ENCODE measurements at places on chromosomes 5 and 9.
A peak's percentile ranks its signal among the peaks of the same experiment; 100 is the strongest.

GRCh38 chr9:30851600-30851999 is 1532.8 kb upstream of the ACO1 start:
- no peak for DNase-seq

DNA sequence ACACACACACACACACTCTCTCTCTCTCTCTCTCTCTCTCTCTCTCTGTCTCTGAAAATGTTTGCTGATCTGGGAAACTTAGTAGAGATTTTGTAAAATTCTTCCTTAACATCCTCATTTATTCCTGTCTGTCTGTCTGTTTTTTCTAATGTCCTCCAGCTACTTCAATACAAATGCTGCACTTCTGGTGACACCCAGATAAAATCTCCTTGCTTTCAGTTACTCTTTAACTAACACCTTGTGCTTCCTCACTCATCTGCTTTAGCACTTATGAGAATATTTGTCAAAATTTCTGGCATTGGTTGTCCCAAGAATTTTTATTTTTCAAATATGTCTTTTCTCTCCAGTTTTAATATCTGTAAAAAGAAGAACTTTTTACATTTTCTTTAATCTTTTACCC is 35.0 kb upstream of the ARRDC3 start:
- no peak for DNase-seq

DNA sequence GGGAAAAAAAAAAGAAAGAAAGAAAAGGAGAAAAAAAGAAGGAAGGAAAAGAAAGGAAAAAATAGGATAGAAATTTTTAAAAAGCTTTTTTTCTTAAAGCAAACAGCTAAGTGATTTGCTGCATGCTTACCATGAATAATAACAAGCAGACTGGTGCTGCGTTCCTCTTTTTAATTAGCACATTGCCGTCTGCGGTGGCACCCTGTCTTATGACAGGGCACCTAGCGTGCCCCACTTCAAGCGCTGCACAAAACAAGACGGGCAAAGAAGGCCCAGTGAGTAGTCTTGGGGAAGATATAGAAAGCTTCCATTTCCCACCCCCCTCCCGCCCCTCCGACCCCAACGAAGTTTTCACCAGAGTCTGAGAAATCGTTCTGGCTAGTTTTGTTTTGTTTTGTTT is 513.9 kb downstream of the ZNF608 start:
- DNase-seq, result no peak

DNA sequence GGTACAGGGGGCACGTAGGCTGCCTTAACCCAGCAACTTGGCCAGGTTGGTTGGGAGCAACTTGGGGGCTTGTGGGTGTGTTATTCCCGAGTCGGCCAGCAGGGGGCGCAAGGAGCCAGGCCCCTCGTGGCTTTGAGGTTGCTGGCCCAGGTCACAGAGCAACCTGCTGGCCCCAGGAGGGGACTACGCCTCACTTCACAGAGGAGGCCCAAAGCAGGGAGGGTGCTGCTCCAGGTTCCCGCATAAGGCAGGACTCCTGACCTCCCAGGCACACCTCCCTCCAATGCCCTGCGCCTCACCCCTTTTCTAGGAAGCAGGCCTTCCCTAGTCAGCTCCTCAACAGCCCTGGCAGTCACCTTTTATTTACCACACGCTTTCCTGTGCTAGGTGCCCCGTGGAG is 18.1 kb downstream of the KYAT1 start:
- DNase-seq, result peak; percentile 44

DNA sequence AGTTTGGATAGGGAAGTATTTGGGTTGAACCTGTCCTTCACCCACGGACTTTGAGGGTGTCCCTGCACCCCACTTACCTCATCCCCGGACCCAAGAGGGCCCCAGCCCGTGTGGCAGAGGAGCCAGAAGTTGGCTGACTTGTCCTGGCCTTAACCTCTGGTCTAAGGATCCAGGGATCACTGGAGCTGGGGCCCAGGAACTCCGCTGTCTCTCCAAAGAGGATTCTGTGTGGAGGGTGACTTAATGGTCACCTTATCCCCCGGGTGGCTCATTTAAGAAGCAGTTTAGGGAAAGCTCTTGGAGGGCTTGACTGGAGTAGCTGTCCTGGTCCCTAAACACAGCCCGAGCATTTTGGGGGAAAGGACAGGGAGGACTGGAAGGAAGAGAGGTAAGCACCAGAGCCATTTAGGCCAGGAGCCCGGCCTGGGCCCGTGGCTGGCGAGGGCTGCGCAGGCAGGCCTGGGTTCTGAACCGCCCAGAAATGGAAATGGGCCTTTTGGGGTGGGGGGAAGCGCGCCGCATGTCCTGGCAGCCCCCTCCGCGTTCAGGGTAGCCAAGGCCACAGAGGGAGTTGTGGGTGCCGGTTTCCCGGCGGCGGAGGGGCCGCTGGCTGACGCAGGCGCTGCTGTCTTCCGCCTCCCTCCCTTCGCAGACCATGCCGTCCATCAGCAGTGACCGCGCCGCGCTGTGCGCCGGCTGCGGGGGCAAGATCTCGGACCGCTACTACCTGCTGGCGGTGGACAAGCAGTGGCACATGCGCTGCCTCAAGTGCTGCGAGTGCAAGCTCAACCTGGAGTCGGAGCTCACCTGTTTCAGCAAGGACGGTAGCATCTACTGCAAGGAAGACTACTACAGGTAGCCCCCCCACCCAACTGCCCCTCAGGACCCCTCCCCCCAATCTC is 2.0 kb downstream of the LHX2 start:
- DNase-seq, result no peak

DNA sequence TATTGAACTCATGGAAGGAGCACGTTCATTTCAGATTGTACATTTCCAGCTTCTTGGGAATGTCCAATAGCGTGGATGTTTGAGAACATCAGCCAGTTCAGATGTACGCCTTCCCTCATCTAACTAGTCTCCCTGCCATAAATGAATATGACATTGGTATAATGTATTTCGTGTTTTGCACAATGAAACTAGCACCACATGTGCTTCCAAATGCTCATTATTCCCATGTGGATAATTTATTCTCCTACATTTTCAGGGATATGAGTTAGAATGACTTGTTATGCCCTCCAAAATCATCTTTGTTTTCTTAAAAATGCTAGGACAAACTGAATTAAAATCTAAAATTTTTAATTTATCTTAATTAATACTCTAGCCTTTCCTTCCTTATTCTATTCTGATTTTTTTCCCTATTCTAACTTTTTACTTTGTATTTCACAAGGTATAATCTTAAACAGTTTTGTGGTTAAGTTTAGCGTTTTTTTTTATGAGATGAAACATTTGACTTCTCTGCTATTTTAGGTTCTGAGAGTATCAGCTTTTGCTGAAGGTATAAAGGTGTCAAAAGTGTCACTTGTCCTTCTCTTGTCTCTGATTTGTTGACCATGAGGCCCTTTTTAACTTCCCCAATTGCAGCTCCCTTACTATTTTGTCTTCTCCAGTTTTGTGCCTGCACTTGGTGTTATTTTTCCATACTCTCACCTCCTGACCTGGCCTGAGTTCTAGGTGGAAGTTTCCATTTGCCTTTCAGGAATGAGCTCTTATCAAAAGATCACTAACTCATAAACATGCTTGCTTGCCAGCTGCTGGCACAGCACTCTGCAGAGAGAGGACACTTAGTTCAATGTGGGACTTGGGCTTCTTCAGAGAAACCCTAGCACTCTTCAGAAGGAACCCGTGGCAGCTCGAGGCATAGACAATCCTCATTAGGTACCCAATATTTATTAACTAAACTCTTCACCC is 106.8 kb downstream of the FRMD3 start:
- DNase-seq, result no peak

- DNase-seq, result no peak
These were observed 111.0 kb downstream of the KLHL3 start for GRCh38 chr5:137624786-137625349.

DNA sequence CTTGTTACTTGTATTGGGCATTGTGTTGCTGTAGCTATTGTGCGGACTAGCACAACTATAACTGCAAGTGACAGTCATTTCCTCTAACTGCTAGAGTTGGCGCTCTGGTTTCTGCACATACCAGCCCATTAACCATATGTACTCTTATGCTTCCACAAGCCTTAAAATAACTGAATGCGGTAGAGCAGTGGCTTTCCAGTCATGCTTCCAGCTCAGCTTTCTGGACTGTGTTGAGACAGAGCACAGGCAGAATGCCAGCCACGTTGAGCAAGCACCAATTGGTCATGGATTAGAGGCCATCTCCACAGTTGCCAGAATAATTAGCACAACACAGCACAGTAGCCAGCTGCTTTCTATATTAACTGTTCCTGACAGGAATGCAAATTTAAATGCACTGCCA is 12.2 kb downstream of the INVS start:
- DNase-seq, result peak; percentile 98

- DNase-seq, result no peak
These were observed 148.6 kb downstream of the DOCK8 start for GRCh38 chr9:363274-363612.

DNA sequence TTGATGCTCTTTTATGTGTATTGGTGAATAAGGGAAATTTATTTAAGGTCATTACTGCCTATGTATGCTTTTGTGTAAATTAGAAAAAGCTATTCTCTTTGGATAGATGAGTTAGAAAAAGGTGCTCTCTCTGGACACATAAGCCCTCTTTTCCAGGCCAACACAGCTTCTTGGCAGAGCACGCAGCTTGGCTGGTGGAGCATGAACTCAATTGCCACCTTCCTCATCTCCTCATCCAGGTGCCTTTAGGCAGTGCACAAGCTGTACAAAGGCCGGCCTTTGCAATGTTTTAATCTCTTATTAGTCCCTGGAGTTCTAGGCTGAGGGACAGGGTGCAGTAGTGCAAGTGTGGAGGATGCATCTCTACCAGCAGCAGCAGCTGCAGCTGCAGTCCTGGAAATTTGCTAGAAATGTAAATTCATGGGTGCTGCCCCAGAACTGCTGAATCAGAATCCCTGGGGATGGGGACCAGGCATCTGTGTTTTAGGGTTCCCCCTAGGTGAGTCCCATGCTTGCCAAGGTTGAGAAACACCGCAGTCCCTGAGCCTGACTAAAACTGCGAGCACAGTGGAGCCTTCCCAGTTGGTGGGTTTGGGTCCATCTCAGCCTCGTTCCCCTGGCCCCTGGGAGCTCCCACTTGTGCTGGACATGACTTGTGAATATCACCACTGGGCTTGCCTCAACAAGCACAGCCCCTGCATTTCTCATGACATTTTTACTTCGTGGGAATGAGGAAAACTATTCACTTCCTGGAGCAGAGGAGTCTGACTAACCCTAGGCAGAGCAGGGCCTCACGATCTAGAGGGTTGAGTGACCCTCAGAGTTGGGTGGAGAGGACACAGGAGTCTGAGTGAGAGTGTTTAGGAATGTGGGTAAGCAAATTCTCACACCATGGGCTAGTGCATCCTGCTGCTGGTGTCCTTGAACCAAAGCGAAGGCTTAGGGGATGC is 272.3 kb downstream of the ZSWIM6 start:
- peak; percentile 11 for DNase-seq

- no peak for DNase-seq
These were observed 430.4 kb downstream of the CAAP1 start for GRCh38 chr9:26462213-26462612.

GRCh38 chr5:178630475-178630930 is 3.7 kb upstream of the CLK4 start:
- peak; percentile 60 for DNase-seq

GRCh38 chr9:28439688-28440087 is 866.4 kb upstream of the C9orf72 start:
- DNase-seq, result no peak

- no peak for DNase-seq
These were observed 376.0 kb upstream of the IRX2 start for GRCh38 chr5:3127423-3127911.

DNA sequence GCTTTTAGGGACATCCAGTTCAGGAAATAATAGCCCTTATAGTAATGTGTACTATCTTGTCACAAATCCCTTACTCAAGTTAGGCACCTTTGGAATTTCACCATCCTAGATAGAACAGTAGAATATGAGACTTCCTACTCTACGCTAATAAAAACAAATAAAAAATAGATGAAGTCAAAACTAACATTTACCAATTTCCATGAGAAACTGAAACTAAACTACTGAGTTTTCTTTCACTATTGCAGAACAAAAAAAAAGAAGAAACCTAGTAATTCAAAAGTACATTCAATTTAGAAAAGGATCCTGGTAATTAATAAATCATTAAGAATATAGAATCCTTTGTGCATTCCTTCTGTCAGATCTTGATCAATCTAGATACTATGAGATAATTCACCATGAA is 14.0 kb downstream of the STARD4 start:
- peak; percentile 20 for DNase-seq

- no peak for DNase-seq
These were observed 39.4 kb downstream of the CTNNAL1 start for GRCh38 chr9:108973895-108974294.

- DNase-seq, result no peak
These were observed 467.3 kb upstream of the PIK3R1 start for GRCh38 chr5:67748165-67748690.

- no peak for DNase-seq
These were observed 54.6 kb upstream of the CLINT1 start for GRCh38 chr5:157913575-157913974.

DNA sequence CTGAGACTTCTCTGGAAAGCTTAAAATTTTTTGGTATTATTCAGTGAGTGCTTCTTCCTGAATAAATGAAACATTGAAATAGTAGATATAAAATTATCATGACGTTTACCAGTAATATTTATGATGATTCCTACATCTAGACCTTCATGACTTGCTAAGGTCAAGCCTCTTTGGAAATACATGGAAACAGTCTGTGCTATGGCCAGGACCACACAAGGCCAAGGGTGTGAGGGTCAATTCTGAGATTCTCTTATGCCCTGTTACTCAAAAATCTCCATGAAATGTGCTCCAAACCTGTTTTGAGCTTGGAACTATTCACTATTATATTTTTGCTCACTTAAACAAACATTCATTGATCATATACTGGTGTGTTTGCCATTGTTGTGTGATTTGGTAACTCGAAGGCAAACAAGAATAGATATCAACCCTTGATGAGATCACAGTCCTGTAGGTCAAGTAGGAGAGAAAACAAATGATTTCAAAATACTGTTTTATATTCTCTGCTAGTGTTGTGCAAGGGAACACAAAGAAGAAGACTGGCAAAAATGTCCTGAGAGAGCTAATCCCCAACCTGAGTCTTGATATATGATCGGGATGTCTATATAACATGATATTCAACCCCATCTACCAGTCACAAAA is 1254.9 kb upstream of the DMAC1 start:
- no peak for DNase-seq

- DNase-seq, result no peak
These were observed 353.5 kb downstream of the ENC1 start for GRCh38 chr5:74286734-74287695.

- no peak for DNase-seq
These were observed 551.1 kb downstream of the PSAT1 start for GRCh38 chr9:78848061-78848460.

- DNase-seq, result no peak
These were observed 383.4 kb downstream of the ENC1 start for GRCh38 chr5:74257060-74257527.

GRCh38 chr9:126439402-126439765 is 112.8 kb downstream of the MVB12B start:
- peak; percentile 83 for DNase-seq

- DNase-seq, result peak; percentile 53
These were observed 1.2 kb upstream of the BTF3 start for GRCh38 chr5:73496984-73497457.
